ENCODE measurements at places on chromosomes 6 and 20. TPM values are rescaled to one million over a fixed set of nuclear protein-coding genes. Genes with fewer than 3 reads are reported as not detected.

GRCh38 chr6:53032849-53033248 is 32.4 kb upstream of the FBXO9 start:
- DNase-seq, result no peak
- peaks cover 4% of the 10 kb centered on the region for H3K36me3 ChIP-seq
- H3K4me3 ChIP-seq, result no peak overlapping the region
- H3K27me3 ChIP-seq, result no peaks in the 10 kb centered on the region
- no peaks in the 10 kb centered on the region for H3K4me1 ChIP-seq

- H3K27ac ChIP-seq, result no peak overlapping the region
- DNase-seq, result no peak
- no peaks in the 10 kb centered on the region for H3K4me1 ChIP-seq
Observed at GRCh38 chr6:3052481-3053230, 15.6 kb upstream of the RIPK1 start.

ZC2HC1B gene
- total RNA-seq, result not detected

B3GAT2 gene
- total RNA-seq, result not detected

DNA sequence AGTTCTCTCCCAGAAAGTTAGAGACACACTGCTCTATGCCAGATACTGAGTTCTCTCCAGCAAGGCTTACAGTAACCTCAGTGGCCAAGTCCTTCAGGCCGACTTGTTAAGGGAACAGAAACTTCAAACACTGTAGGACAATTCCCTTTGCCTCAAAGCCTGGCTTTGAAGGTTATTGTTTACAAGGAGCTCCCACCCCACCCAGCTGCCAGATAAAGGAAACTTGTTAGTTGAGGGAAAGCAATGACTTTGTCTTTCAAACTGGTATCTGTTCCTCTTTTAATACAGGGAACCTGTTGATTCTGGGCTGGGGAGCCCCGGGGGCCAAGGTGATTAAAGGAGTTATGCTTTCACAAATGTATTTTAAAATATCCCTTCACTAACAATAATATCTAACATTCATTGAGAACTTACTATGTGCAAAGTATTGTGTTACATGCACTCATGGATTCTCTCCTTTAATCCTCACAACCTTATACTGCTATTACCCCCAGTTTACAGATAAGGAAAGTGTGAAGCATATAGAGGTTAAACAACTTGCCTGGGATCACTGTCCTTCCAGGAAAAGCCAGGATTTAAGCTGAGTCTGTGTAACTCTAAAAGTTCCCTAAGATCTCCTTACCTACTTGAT is 27.6 kb upstream of the CDKN1A start:
- no peaks in the 10 kb centered on the region for H3K36me3 ChIP-seq
- H3K4me1 ChIP-seq, result no peaks in the 10 kb centered on the region
- no peak overlapping the region for H3K4me3 ChIP-seq
- no peak for DNase-seq

DNA sequence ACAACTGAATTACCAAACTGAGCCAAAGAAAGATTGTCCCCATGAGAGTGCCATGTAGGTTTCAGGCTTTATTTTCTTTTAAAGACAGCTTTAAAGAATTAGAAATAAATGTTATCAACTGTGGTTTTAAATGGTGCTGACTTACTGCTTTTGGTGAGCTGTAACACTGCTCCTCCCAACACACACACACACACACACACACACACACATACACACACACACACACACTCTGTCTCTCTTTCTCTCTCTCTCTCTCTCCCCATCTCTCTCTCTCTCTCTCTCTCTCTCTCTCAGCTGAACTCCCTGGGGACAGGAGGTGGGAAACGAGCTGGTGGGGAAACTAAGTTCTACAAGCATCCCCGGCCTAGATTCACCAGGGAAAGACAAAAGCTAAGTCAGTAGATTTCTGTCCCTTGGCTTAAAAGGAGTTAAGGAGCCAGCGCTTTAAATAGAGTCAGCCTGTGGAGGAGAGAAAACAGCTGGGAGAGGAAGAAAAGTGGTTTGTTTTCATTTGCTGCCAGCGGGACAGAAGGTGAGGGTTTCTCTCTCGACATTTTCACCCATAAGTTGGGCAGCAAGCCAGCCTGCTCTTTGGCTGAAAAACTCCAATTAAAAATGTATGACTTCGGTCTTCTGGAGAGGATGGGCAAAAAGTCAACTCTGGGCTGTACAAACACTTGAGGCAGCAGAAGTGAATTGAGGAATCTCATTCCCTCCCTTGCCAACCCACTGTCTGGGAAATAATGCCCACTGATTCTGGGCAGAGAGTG is 27.4 kb downstream of the CBLN4 start:
- H3K27ac ChIP-seq, result no peak overlapping the region
- no peaks in the 10 kb centered on the region for H3K27me3 ChIP-seq
- DNase-seq, result no peak
- H3K36me3 ChIP-seq, result no peaks in the 10 kb centered on the region
- no peak overlapping the region for H3K4me3 ChIP-seq

All from breast epithelium (tissue), 4 donors.